Suppressor macrophage treated with lipopolysaccharide for 4 hours (primary cell): ENCODE measurements at places on chromosomes 12 and 14.

DNA sequence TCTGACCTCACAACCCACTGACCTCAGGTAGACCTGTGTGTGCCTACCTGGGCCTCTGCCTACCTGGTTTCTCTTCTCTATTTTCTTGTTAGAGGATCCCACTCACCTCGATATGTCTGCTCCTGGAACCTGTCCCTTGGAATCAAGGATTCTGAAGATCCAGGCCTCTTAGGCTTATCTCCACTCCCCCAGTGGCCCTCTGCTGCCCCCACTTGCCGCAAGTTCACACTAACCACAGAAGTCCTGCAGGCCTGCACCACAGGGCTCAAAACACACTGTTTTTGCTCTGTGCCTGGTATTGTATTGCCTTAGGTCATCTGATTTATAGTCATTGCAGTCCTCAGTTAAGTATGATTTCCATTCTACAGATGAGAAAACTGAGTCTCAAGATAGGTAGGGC lies 15.3 kb upstream of the NRXN3 start:
- DNase-seq, result no peak

DNA sequence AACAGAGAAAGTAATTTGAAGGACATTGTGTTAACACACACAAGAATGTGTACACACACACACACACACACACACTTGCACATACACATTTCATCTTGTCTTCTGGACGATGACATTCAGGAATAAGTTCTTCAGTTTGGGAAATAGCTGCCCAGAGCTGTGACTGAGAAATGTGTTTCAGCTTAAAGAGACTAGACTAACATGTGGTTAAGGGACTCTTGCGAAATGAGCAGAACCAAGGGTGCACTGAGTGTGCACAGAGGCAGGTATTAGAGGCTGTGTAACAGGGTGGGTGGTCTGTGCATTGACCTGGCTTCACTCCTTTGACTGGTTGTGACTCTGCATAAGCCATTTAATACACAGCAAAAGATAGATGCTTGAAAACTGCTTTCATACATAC lies 29.4 kb upstream of the KCNA5 start:
- no peak for DNase-seq

DNA sequence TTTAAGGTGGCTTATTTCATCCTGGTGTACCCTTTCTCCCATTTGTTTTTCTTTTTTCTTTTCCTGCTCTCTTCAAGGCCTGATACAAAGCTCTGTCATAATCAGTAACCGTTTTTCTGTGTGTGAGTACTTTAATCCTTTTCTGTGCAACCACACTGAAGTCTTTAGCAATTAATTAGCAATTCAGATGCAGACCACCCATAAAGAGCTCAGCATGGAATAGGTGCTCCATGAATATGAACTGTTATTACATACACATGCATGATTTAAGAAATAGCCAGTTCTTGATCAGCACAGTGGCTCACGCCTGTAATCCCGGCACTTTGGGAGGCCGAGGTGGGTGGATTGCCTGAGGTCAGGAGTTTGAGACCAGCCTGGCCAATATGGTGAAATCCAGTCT lies 1386.6 kb downstream of the AACS start:
- no peak for DNase-seq

DNA sequence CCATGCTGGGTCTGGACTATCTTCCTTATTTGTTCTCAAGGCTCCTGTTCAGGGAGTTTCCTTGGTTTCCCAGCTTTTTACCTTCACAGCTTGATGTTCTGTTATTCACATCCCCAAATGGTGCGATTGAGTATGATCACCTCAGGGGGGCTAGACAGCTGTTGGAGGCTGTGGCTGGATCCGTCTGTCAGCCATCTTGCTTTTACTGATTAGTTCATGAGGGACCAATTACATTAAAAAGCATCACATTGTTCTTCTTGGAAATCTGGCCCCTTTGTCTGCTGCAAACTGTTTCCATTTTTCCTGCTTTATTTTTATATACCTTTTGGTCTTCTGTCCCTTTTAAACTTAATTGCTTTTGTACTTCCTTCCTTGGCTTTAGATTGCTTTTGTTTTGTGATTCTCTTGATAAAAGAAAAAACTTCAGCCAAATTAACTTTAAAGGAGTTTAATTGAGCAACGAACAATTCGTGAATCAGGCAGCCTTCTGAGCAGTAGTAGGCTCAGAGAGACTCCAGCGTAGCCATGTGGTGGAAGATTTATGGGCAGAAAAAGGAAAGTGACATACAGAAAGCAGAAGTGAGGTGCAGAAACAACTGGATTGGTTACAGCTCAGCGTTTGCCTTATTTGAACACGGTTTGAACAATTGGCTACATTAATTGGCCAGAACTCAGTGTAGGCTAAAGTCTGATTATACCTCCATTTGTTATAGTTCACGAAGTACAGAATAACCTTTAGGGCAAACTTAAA lies 208.7 kb downstream of the AEBP2 start:
- DNase-seq, result peak; percentile 35

GRCh38 chr12:28872654-28873268 lies 276.3 kb upstream of the FAR2 start:
- peak; percentile 50 for DNase-seq

- no peak for DNase-seq
These were observed 10.4 kb downstream of the TMEM229B start for GRCh38 chr14:67477926-67478799.

- no peak for DNase-seq
These were observed 172.4 kb upstream of the NTF3 start for GRCh38 chr12:5259523-5259922.

- DNase-seq, result peak; percentile 80
These were observed 27.4 kb downstream of the SINHCAF start for GRCh38 chr12:31298515-31298910.

- DNase-seq, result peak; percentile 33
These were observed 45.4 kb downstream of the GPATCH2L start for GRCh38 chr14:76196980-76197695.

GRCh38 chr14:74510223-74510931 lies 16.8 kb downstream of the ISCA2 start:
- peak; percentile 13 for DNase-seq

- DNase-seq, result no peak
These were observed 251.0 kb upstream of the FKBP4 start for GRCh38 chr12:2543801-2544200.

GRCh38 chr12:69996241-69996640 lies 171.2 kb downstream of the MYRFL start:
- DNase-seq, result no peak

DNA sequence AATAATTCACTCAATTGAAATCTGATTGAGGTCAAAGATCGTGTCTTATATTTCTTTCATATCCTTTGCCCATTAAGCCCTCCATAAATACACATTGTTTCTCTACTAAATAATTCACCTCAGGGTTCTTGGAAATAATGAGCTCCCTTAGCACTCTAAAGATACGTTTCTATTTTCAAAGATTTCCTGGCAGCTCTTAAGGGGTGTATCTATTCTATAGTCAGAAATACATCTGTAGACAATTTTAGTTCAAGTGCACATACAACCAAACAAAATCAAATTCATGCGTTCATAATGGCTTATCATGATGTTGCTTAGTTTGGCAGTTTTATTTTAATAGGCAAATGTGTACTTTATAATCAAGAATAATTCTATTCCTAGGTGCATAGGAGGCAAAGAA lies 361.1 kb upstream of the DDHD1 start:
- DNase-seq, result no peak

GRCh38 chr14:26204728-26205479 lies 392.9 kb downstream of the NOVA1 start:
- DNase-seq, result no peak

DNA sequence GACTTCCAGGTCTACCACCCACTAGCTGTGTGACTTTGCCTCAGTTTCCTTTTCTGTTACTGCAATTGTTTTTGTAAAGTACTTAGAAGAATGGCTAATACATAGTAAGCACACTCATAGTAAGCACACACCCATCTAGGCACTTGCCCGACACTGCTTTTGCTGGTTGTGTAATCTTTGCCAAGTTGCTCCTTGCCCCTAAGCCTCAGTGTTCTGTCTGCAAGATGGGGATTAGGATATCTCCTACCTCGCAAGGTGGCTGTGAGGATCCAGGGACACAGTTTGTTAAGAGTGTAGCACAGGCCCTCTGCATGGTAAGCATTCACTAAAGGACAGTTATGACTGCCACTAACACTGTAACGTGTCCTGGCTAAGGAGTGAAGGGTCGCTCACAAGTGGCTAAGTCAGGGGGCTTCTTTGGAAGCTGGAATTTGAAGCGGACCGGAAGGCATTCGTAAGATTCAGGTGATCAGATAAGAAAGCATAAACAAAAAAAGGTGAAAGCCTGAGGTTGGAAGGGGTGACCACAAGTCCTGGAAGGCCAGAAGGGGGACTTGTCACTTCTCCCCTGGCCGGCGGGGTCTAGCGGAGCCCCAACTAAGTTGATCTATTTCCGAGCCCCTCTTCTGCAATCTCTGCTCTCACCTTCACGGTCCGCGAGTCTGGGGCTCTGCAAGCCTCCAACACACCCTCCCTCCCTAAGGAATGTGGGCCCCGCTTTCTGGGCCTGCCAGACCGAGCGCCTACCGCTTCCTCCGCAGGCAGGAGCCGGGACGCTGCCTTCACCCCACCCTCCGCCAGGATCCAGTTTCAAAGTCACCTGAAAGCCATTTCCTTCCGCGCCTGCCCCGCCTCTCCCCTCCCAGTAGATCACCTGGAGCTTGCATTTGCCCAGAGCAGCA lies 1.5 kb upstream of the PLEKHG3 start:
- no peak for DNase-seq

GRCh38 chr14:59316151-59316830 lies 127.8 kb downstream of the DAAM1 start:
- DNase-seq, result peak; percentile 20

DNA sequence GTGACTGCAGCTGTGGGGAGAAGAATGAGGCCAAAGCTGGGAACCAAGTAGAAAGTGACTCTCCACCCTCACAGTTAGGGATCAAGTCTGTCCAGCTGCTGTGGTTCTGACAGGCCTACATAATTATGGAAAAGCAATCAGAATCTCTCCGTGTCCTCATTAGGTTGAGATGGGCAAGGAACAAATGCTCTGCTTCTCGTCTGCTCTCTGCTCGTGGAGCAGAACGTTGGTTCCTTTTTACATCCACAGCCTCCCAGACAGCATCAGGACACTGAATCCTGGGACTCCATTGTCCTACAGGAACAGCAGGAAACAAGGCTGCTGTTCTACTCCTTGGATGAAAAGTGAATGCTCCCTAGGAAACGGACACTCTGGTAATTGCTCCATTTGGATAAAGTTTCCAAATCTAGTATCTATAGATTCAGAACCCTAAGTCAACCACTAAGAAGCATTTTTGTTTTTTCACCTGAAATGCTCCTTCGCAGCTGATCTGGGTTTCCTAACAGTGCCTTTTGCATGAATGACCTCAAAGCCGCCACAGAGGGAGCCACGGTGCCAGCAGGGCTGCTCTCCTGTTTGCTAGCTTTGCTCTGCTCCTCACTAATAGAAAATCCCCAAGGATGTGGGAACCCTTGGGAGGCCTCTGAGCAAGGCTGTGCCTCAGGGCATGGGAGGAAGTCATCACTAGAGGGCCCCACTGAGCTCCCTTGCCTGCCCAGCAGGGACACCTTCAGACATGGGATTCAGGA lies 102.0 kb downstream of the EGLN3 start:
- peak; percentile 54 for DNase-seq

- DNase-seq, result no peak
These were observed 15.7 kb upstream of the SLC6A12 start for GRCh38 chr12:229441-230191.

DNA sequence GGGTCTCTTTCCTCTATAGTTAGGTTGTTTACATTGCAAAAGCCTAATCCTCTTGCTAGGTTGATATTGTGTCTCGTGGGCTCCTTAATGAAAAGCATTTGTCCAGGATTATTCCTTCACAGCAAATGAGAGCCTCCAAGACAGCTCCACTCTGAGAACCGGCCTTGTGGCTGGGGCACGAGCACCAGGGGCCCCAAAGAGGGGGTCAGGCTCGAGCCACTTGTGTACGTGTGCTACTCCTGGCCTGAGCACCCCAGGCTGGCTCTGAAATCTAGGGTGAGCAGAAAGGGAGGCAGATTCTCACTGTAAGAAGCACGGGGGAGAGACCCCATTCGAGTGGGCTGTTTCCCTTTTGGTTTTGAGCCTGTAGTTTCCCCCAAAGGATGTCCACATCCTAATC lies 45.0 kb upstream of the FZD10 start:
- no peak for DNase-seq

DNA sequence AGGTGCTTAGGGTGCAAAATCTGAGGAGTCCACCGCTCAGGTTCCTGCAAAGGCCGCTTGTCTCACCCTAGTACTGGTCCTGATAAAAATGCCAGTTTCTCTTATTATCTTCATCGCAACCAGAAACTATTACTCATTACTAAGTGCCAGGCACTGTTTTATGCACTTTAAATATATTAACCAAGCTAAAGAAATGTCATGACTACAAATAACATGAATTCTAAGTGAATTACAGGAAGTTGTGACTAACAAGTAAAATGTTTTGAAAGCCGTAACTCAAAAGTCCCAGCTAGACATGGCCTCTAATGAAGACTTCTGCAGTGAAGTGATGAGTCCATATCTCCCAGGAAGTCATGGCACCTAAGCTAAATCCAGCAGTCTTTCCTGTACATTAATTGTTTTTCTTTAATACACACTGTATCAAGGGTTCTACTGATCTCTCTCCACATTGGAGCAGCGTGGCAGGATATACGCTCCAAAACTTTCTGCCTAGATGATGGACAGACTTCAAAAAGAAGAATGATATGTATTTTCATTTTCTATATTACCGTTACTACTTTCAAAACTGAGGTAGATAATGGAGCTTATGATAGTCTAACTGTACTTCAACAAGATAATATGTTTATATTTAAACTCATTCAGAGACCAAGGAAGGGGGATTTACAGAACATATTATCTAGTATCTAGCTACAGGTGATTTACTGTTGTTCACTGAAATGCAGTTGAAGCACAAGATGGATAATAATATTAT lies 117.3 kb upstream of the ARID2 start:
- peak; percentile 51 for DNase-seq

DNA sequence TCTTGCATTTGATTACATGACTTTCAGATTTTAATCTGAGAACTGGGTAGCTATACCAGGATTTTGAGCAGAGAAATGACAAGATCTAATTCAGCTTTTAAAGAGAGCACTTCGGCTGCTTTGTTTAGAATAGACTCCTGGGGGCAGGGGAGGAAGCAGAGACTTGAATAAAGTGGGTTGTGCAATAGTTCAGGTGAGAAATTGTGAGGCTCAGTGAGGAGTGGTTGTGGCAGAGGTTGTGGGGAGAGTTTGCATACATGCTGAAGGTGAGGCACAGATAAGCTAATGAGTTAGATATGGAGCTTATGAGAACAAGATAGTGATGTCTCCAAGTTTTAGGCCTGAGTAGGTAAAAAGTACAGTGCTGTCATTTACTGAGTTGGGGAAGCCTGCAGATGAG lies 281.4 kb downstream of the FLRT2 start:
- no peak for DNase-seq

- peak; percentile 82 for DNase-seq
These were observed 4.9 kb downstream of the VAMP1 start for GRCh38 chr12:6465467-6466183.

DNA sequence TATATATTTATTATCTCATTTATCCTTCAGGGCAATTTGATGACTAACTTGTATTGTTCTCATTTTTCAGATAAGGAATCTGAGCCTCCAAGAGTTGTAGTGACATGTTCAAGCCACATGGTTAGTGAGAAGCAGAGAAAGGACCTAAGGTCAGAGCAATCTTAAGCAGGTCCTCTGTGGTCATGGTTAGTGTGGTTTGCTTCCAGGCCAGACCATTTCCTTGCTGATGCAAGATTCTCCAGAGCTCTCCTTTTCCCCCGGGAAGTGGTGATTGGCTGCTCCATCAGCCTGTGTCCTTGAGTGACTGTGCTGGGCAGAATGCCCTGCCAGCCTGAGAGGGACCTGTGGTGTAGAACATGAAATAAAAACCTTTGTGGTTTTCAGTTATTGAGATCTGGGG lies 141.3 kb downstream of the KTN1 start:
- DNase-seq, result no peak
